Gastrocnemius medialis (tissue), 4 donors: ENCODE measurements at places on chromosomes 4 and X.

GRCh38 chr4:2300431-2301224 lies 38.7 kb upstream of the MXD4 start:
- DNase-seq: no peak

DNA sequence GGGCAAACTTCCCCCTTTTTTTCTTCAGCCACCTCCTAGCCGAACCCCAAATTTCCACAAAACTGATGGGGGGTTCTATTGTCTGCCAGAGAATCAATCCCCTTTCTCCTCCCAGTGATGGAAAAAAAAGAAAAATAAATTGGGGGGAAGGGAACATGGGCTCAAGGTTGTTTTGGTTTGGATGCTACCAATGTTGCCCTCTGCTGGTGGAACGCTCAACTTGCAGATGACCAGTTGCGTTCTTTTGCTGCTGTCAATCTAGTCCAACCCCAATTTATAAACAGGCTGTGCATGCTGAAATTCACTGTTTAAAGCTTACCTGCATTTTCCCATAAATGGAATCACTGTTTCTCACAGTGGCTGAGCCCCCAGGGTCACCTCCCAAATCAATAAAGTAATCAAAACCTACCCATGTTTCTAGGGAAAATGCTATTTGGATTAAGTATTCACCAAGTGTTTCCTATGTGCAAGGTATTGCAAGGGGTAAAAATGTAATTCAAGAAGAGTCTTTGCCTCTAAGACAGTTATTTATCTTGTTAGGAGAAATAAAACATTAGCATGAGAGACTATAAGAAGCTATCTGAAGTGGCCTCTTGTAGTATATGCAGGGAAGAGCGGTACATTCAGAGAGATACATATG lies 116.7 kb upstream of the TMEM164 start:
- no peak for DNase-seq

DNA sequence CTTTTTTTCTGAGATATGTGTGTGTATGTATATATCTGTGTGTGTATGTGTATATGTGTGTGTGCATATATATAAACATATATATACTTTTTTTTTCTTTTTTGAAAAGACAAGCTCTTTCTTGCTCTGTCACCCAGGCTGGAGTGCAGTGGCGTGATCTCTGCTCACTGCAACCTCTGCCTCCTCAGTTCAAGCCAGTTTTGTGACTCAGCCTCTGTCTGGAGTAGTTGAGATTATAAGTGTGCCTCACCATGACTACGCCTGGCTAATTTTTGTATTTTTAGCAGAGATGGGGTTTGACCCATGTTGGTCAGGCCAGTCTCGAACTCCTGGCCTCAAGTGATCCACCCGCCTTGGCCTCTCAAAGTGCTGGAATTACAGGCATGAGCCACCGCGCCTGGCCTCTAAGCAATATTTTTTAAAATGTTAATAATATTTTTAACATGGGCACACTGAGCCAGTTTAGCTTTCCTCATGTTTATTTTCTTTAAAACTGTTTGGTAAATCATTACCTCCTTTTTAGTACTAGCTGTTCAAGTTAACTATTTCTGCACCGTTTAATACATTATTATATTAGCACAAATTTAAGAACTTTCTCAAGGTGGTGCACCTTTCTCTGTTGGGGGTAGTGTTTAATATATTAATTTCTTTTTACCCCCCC lies 33.3 kb downstream of the BBS12 start:
- DNase-seq: no peak

- DNase-seq: no peak
Measured at GRCh38 chr4:147777456-147778091, 45.7 kb downstream of the ARHGAP10 start.

- no peak for DNase-seq
Measured at GRCh38 chr4:90357117-90357710, 230.0 kb downstream of the CCSER1 start.
